GDM1 (cell line): ENCODE measurements at places on chromosomes 1 and 21.

- no peak for DNase-seq
Observed at GRCh38 chr1:172602706-172603105, 56.2 kb upstream of the FASLG start.

GRCh38 chr1:27548858-27549719 lies 54.9 kb downstream of the AHDC1 start:
- DNase-seq: no peak

GRCh38 chr1:11051781-11052511 lies 4.9 kb upstream of the MASP2 start:
- DNase-seq: no peak

- no peak for DNase-seq
Observed at GRCh38 chr1:109826930-109827349, 63.2 kb upstream of the EPS8L3 start.

- DNase-seq: no peak
Observed at GRCh38 chr21:38766987-38767722, 38.6 kb upstream of the ETS2 start.

- no peak for DNase-seq
Observed at GRCh38 chr21:26171258-26172100, 909 bp upstream of the APP start.

GRCh38 chr21:45876381-45877170 lies 105.0 kb upstream of the COL6A1 start:
- DNase-seq: no peak

- no peak for DNase-seq
Observed at GRCh38 chr21:33908760-33909159, 6.8 kb downstream of the ATP5PO start.

DNA sequence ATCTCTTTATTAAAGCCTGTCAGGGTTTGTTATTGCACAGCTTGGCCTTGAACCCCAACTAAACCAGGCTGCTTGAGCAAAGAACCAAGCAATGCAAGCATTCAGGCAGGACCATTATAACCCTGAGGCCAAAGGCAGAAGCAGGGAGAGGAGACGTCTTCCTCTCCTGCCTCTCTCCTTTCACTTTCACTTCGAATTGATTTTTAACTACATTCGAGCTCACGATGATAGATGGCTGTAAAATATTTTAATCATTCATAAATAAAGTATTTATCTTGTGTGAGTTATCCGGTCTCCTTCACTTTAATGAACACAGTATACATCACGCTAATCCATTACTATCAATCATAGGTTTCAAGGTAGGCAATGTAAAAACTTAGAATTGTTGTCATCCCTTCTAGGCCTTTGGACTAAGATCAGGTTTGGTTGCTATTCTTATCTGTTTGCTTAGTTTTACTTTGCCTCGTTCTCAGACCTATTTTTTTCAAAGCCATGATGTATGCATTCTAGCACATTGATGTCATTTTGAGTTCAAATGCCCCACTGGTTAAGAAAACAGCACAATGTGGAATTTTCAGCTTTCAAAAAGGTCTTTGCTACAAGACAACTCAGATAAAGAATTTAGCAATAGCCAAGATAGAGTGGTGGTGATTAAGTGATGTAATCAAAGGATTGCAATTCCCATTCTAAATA lies 480.2 kb upstream of the RUNX1 start:
- DNase-seq: no peak

DNA sequence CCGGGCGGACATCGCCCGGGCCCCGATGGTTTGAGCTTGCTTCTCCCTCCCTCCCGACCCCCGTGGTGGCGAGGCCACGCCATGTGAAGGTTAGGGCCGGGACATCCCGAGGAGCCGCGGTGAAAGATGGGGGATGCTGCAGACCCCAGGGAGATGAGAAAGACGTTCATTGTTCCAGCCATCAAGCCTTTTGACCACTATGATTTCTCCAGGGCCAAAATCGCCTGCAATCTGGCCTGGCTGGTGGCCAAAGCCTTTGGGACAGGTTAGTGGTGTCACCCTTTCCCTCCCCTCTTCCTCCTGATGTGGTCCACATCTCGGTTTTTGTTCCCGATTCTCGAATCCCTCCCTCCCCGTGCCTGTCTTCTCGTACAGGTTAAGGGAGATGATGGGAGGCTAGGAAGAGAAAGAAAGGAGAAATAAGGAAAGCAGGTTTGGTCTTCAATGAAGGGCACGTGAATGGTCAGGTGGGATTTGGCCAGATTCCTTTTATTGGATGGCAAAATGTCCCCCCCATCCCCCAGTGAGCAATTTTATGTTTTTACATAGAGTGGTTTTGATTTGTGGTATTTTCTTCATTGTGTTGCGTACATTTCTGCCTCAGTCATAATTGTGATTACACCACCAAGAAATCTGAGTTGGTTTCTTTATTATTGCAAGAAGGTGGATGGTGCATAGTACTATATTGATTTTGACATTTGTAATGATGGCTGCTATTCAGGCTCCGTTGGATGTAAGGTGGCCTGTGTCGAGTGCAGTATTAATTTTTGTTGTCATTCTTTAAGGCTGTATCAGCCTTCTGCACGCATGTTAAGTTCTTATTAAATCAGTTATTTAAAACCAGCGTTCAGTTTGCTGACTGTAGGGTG lies 1.2 kb downstream of the CAMSAP2 start:
- DNase-seq: no peak

GRCh38 chr1:17791480-17791879 lies 36.3 kb downstream of the ACTL8 start:
- DNase-seq: no peak
